Smooth muscle cell of the umbilical artery (primary cell): ENCODE measurements at places on chromosomes 7 and 10. TPM values are rescaled to one million over a fixed set of nuclear protein-coding genes. Genes with fewer than 3 reads are reported as not detected.

The ABCA13 gene
- total RNA-seq: under 0.01 and 0.09 TPM in 2 replicates

The UBE2H gene
- 77.5 and 88.6 TPM in 2 replicates for total RNA-seq

The GDF10 gene
- not detected in 2 replicates for total RNA-seq

The XRCC2 gene
- total RNA-seq: 0.30 and 1.8 TPM in 2 replicates

The OR2A12 gene
- not detected in 2 replicates for total RNA-seq

The OPN1SW gene
- total RNA-seq: not detected in 2 replicates

The PHYHIPL gene
- not detected in 2 replicates for total RNA-seq

The RARRES2 gene
- 2.7 TPM in 1 of 2 replicates, not detected in the other for total RNA-seq

The EPO gene
- total RNA-seq: not detected in 2 replicates

The FAM25C gene
- not detected in 2 replicates for total RNA-seq

The AEBP1 gene
- 34.4 and 72.7 TPM in 2 replicates for total RNA-seq

The MMD2 gene
- total RNA-seq: not detected in 2 replicates
